ENCODE measurements at places on chromosomes 13 and 19.
A peak's percentile ranks its signal among the peaks of the same experiment; 100 is the strongest.

DNA sequence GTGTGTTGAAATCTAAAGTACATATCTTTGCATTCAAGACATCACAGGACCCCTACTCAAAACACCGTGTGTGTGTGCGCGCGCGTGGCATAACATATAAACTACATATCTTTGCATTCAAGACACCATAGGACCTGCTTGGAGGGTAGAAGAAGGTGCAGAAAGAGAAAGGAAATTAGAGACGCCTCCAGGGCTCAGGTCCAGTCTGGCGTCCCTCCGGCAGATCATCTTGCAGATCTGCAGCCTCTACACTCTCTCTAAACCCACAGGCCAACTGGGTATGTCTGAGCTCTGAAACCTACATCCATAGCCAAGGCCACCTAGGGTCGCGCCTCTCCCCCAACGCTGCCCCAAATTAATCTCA is 659 bp upstream of the PAFAH1B3 start:
- H3K27me3 ChIP-seq, result no peaks in the 10 kb centered on the region
- no peak for DNase-seq
- H3K4me3 ChIP-seq, result peak overlapping the region; percentile 16

DNA sequence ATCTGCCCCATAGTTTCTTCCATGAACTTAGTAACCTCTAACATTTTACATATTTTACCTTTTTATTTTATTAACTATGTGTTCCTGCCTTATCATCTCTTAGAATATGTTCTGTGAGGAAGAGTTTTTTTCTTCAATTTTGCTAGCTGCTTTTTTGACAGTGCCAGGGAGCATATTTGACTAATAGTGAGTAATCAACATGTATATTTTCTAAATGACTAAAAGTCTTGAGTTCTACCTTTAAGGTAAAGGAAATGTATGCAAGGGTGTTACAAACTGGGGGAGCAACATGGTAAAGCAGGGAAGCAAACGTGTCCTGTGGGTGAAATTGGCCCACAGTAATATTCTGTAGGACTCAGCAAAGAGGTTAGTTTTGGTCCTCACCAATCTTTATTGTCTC is 165.5 kb downstream of the NBEA start:
- no peak overlapping the region for H3K4me3 ChIP-seq
- DNase-seq, result no peak
- no peaks in the 10 kb centered on the region for H3K36me3 ChIP-seq
- H3K27ac ChIP-seq, result no peak overlapping the region

GRCh38 chr19:5837761-5838352 is 1.6 kb downstream of the FUT6 start:
- H3K4me3 ChIP-seq, result no peak overlapping the region
- H3K36me3 ChIP-seq, result no peaks in the 10 kb centered on the region
- H3K27me3 ChIP-seq, result no peaks in the 10 kb centered on the region
- H3K27ac ChIP-seq, result no peak overlapping the region

GRCh38 chr19:51024924-51025323 is 1.5 kb downstream of the KLK11 start:
- no peak for DNase-seq
- H3K27me3 ChIP-seq, result no peaks in the 10 kb centered on the region
- no peaks in the 10 kb centered on the region for H3K36me3 ChIP-seq
- no peak overlapping the region for H3K4me3 ChIP-seq
- H3K27ac ChIP-seq, result no peak overlapping the region
- no peaks in the 10 kb centered on the region for H3K4me1 ChIP-seq

DNA sequence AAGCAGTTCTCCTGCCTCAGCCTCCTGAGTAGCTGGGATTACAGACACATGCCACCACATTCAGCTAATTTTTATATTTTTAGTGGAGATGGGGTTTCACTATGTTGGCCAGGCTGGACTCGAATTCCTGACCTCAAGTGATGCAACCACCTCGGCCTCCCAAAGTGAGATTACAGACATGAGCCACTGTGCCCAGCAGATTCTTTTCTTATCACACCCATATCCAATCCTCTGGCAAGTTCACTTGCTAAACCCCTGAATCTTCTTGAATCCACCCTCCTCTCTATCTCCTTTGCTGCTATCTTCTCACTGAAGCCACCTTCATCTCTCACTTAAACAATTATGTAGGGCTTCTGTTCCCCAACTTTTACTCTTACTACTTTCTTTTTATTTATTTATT is 17.5 kb downstream of the TMEM143 start:
- no peaks in the 10 kb centered on the region for H3K4me1 ChIP-seq
- DNase-seq, result no peak
- H3K27ac ChIP-seq, result no peak overlapping the region
- H3K27me3 ChIP-seq, result no peaks in the 10 kb centered on the region

DNA sequence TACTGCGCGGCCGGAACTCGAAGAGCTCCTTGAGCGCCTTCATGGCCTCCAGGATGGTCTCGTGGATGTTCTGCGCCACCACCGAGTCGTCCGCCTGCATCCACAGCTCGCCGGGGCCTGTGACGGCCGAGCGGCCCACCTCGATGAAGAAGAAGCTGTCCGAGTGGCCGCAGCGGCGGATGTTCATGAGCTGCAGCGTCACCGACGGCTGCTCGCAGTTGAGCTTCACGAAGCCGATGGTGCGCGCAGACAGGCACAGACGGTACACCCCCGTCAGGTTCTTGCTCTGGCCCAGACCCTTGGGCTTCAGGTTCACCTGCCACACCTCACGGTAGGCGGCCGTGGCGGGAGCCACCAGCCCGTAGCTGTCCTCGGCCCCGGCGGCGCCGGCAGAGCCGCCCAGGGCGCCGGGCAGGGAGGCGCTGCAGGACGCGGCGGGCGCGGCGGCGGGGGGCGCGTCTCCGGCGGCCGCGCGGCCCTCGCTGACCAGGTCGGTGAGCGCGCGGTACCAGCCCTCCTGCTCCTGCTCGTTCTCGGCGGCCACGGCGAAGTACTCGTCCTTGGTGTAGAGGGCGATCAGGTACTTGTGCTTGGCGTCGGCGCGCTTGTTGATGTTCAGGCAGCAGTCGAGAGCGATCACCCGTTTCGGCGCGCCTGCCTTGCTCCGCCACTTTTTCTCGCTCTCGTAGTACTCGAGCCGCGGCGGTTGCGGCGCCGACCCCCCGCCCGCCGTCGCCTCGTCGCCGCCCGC is 1.1 kb downstream of the IRS2 start:
- no peaks in the 10 kb centered on the region for H3K27me3 ChIP-seq
- H3K36me3 ChIP-seq, result peaks cover 7% of the 10 kb centered on the region
- H3K4me3 ChIP-seq, result peak overlapping the region; percentile 55
